ENCODE measurements at places on chromosomes 16 and 17. TPM values are rescaled to one million over a fixed set of nuclear protein-coding genes. Genes with fewer than 3 reads are reported as not detected.

- no peak for DNase-seq
These were observed 45.3 kb upstream of the MSI2 start for GRCh38 chr17:57210972-57211411.

DNA sequence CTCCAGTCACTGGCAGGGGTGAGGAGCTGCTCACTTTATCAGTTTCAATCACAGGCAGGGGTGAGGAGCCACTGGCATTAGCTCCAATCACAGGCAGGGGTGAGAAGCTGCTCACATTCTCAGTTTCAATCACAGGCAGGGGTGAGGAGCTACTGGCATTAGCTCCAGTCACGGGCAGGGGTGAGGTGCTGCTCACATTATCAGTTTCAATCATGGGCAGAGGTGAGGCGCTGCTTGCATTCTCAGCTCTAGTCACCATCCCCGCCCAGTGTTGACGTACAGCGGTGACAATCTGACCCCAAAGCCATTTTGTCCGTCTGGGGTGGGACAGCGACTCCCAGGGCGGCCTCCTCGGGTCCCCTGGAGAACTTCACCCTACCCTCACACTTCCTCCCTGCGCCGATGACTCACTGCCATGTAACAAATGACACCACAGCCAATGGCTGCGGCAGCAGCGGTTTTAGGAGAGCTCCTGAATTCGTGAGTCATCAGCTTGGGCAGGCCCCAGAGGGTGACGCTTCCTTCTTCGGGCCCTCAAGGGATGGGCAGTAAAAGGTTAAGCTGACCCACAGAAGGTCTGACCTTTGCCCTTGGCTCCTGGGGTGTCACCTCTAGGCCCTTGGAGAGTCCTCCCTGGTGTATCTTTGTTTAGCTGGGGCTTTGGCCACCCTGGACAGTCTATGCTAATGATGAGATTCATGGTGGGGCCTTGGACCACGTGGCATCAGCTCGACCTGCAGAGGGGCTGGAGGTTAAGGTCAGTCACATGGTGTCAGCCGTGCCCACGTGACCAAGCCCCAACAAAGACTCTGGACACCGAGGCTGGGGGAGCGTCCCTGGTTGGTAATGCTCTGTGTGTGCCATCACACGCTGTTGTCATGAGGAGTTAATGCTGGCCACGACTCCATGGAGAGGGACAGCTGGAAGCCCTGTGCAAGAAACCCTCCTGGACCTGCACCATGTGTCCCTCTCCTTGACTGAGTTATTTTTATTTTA lies 171.7 kb downstream of the C16orf95 start:
- no peak for DNase-seq

DNA sequence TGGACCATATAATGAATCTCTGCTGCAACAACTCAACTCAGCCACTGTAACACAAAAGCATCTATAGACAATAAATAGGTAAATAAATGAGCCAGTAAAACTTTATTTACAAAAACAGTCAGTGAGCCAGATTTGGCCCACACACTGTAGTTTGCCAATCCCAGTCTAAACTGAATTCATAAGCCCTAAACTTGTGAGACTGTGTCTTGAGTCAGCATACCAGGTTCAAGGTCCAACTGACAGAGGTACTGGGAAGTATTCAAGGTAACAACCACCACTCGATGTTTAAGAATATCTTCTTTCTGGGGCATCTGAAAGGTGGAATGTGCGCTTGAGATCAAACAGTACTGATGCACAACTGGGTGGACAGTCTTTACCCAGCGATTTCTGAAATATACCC lies 94.2 kb downstream of the HELZ start:
- DNase-seq = no peak

DNA sequence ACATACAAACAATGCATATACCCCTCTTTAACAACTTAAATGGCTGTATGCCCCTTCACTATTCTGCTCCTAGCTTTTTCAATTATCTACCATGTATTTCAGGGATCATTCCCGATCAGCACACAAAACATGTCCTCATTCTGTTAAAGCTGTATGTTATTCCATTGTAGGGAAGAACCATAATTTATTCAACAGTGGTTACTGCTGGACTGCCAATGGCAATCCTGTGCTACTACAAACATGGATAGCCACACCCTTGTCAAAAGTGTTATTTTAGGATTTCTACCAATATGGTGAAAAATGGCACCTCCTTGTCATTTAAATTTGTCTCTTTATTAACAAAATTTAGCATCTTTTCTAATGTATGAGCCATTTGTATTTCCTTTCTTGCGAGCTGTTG lies 85.1 kb upstream of the BCAR1 start:
- DNase-seq = no peak

DNA sequence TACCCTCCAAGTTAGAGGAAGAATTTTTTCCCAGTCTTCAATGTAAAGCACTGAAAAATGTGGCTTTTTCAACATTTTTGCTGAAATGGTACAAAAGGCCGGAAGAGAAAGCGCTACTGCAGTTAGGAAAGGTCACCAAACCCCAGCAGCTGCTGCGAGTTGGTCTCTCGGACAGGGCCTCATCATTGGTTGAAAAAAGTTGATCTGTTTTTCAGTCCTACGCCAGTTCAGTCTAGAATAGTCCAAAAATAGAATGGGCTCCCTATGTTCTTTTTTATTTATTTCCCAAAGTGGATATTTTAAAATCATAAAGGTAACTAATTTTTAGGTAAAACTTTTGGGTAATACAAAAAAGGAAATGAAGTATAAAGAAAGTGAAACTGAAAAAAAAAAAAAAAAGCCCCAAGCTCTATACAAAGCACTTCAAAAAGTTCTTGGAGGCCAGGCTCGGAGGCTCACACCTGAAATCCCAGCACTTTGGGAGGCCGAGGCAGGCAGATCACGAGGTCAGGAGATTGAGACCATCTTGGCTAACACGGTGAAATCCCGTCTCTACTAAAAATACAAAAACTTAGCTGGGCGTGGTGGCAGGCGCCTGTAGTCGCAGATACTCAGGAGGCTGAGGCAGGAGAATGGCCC lies 17.4 kb downstream of the ADAP2 start:
- no peak for DNase-seq

- DNase-seq = no peak
These were observed 4.8 kb downstream of the RABEP1 start for GRCh38 chr17:5286846-5287245.

DNA sequence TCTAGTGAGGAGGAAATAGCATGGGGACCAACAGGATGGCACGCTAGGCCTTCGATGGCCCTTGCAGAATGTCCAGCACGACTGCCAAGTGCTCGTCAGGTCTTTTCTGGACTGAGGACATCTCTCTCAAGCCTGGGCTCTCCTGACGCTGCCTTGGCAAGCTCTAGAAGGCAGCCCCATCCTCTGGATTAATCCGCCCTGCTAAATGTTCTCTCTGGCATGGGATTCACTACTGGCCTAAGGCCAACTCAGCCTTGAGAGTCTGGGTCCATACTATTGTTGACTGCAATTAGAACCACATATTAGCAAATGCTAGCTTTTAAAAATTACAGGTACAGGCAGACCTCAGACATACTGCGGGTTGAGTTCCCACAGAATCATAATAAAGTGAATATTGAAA lies 2.5 kb upstream of the CEP295NL start:
- no peak for DNase-seq

TOX3 gene
- total RNA-seq = 0.04 TPM

PYY gene
- not detected for total RNA-seq
